ENCODE measurements at places on chromosomes 6 and 20.

GRCh38 chr6:8245726-8246125 is 143.4 kb upstream of the EEF1E1 start:
- no peak for DNase-seq

GRCh38 chr6:21230536-21230935 is 363.0 kb upstream of the SOX4 start:
- DNase-seq = no peak

GRCh38 chr20:17501701-17502100 is 29.5 kb downstream of the BFSP1 start:
- no peak for DNase-seq

- no peak for DNase-seq
Measured at GRCh38 chr6:40989204-40990169, 49.5 kb downstream of the UNC5CL start.

DNA sequence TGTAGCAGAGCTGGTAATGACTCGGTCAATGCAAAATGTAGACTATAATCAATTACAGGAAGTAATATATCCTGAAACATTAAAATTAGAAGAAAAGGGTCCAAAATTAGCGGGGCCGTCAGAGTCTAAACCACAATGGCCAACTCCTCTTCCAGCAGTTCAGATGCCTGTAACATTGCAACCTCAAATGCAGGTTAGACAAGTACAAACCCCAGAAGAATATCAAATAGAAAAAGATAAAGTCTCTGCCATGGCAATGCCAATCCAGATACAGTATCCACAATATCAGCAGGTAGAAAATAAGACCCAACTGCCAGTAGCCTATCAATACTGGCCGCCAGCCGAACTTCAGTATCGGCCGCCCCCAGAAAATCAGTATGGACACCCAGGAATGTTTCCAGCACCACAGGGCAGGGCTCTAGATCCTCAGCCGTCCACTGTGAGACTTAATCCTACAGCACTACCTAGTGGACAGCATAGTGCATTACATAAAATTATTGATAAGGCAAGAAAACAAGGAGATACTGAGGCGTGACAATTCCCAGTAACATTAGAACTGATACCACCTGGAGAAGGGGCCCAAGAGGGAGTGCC is 158.4 kb downstream of the GPX5 start:
- peak; percentile 15 for DNase-seq

DNA sequence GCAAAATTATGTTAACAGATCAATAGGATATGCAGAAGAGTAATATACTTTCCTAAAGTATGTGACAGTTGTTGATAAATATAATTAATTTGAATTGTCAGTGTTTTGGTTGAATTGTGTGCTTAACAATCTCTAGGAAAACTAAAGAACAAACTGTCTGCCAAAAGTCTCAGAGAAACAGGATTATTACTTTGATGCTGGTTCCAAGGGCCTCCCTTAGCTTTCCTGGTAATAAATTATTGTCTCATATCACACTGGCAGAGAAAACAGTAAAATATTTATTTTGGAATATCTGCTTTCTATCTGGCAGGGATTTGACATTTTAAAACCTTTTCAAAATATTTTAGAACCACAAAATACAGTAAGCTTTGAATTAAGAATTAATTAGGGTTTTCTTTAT is 40.1 kb upstream of the CARMIL1 start:
- peak; percentile 37 for DNase-seq

GRCh38 chr20:1965520-1966351 is 28.1 kb downstream of the PDYN start:
- DNase-seq = no peak

DNA sequence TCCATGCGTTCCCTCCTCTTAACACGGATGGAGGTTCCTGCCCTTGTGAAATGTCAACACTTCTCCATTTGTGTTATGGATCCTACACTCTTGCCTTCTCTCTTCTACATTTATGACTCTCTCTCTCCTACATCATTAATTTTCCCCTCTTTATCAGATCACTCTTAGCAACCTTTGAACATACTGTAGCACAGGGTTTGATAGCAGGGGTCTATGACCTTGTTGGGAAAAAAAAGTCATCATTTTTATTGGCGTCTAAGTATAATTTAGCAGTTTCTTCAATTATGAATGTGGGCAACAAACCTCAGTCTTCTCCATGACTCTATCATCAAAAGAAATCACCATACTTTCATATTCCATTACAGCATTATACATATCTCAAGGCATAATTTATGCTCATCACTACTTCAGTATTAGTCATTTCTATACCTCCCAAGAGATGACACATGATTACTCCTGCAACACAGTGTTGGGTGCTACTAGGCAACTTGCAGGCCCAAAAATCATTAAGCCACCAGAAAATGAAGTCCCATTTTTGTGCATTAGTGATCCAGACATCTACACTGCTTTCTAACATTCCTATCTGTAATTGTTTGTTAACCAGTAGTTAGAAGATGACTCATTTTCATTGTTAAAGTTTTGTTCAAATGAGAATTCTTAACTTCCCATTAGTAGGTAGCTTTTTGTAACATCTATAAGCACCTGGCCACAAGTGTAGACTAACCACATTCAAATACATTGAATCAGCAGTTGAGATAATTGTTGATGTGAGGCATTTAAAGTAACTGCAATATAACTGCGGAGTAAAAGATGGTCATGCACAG is 9.5 kb downstream of the CYP39A1 start:
- no peak for DNase-seq

DNA sequence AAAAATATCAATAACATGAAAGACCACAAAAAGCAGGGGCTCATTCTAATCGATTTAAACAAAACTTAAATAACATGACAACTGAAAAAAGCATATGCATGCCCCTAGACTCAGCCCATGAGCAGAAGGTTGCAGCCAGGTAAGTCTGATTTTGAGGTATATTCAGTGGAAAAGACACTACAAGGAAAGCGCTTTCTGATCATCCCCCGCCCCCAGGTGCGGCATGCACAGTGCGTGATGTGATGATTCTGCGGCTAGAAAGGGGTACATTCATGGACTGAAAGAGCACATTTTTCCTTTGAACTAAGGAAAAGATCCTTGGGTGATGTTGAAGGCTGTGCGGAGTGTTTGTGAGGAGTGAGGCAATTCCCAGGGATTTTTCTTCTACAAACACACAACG is 16.9 kb upstream of the FOXC1 start:
- no peak for DNase-seq

- DNase-seq = no peak
Measured at GRCh38 chr6:62393608-62394007, 107.6 kb upstream of the KHDRBS2 start.

DNA sequence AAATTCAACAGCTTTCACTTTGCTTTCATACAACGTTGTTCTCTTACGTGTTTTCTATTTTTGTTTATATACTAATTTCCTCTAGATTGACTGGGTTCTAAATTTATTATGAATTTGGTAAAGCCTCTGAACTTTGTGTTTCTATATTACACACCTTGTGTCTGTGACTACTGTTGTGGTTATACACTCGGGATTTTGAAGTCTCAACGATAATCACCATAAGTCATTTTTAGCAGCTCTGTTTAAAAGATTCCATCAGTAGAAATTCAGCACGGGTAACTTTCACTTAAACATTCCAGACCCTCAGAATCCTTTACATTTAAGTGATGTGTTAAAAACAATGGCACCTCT is 31.8 kb upstream of the HBS1L start:
- no peak for DNase-seq

DNA sequence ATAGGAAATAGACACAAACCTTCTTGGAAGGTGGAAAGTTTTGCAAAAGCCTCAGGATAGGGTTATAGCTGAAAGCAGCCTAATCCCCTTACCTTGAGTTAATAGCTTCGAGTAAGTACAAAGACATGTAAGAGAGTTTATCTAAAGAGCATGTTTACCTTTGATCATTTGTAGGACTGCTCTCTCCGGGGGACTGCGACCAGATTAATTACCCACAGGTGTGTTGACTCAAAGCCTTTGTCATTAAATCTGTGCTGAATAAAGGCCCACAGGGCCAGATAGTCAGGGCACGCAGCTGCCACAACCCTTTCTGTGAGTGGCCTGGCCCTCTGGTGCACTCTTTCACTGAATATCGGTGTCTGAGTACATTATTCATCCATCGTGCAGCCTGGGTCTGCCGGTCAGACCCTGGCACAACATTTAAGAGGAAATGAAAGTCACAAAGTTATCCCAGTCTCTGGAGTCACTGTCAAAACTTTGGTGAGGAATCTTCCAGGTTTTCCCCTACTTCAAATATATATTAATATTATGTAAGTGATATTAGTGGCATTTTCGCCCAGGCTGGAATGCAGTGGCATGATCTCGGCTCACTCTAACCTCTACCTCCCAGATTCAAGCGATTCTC is 5.4 kb upstream of the MICA start:
- DNase-seq = no peak

- no peak for DNase-seq
Measured at GRCh38 chr6:73696966-73697655, 1.1 kb downstream of the CD109 start.

DNA sequence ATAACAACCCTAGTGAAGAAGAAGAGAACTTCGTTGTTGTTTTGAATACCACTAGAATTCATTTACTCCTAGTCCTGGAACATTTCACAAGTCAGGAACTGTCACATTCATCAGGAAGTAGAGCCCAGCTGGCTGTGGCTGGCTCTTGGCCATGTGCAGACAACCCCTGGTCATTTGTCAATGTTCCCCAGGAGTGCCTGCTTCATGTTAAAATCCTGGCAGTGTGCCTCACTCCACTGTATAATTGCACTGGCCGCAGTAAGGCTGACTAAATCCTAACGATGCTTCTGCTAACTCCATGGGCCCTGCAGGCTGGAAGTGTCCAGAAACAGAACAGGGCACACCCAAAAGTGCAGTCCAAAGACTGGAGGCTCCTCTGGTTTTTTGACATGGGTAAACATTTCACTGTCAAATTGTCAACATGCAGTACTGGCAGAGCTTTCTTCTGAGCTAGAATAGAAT is 41.5 kb upstream of the ADGRF1 start:
- DNase-seq = peak; percentile 86

GRCh38 chr6:84908304-84908904 is 144.0 kb upstream of the TBX18 start:
- DNase-seq = no peak

- peak; percentile 67 for DNase-seq
Measured at GRCh38 chr6:9126878-9127560, 691.7 kb upstream of the SLC35B3 start.

GRCh38 chr6:75076009-75076408 is 129.8 kb downstream of the COL12A1 start:
- no peak for DNase-seq

- DNase-seq = peak; percentile 56
Measured at GRCh38 chr20:16260911-16261310, 312.3 kb downstream of the KIF16B start.

DNA sequence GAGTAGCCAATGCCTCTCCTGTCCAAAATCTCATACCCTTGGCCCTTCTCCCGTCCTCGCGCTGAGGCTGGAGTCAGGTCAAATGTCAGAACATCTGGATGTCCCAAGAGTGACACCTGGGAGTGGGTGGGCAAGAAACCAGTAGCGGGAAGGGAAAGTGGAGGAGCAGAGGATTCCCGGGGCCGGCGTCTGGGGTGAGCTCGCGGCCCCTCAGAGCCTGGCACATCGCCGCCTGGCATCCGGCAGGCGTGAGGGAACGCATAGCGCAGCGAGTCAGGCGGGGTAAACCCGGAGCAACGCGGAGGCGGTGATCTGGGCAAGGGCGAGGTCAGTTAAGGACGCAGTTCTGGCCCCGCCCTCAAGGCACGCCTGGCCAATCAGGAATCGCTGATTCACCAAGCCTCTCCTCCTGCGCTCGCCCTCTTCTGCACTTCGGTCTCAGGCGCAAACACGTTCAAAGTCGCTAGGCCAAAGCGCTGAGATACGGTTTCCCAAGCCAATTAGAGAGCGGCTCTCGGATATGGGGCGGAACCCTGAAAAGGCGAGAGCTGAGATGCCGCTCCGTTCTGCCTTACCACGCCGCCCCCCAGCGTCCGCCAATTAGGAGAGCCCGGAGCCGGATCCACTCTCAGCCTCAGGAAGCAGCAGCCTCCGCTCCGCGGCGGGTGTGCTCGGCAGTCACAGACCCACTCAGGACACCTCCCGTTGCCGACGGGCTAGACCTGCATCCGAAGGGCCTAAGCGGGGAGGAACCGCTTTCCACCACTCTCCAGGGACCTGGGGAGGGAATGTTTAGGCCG is 22.5 kb downstream of the VPS52 start:
- DNase-seq = peak; percentile 98

DNA sequence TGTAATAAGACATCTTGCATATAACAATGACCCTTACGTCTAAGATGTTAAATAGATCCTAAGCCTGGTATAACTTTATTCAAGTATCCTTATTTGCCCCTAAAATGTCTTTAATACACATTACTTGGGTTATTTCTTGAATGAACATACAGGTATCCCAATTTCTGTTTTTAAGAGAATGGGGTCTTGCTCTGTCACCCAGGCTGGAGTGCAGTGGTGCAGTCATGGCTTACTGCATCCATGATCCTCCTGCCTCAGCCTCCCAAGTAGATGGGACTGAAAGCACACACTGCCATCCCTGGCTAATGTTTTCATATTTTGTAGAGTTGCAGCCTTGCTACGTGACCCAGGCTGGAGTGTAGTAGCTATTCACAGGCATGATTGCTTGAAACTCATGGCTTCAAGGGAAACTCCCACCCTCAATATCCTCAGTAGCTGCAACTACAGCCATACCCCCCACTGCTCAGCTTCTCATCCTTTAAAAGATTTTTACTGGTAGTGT is 10.4 kb upstream of the ZNFX1 start:
- DNase-seq = no peak

DNA sequence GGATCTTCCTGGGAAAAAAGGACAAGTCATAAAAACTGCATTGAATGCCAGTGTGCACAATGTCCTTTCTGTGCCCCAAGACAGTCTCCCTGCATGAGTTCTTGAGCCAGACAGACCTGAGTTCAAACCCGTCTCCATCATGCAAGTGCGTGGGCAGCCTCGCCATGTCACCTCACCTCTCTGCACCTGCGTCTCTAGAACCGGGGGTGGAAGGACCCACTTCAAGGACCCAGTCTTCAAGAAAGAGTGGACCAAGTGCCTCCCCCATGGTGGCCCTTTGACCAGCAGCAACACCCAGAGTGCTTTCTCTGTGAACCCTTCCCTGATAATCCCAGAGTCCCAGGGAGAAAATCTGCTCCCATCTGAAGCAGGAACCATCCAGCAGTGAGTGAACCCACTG is 23.5 kb upstream of the ANGPT4 start:
- no peak for DNase-seq

GRCh38 chr20:23244916-23245552 is 105.6 kb upstream of the NXT1 start:
- no peak for DNase-seq
